T-helper 17 cell (primary cell): ENCODE measurements at places on chromosomes 12 and 14.
A peak's percentile ranks its signal among the peaks of the same experiment; 100 is the strongest.

DNA sequence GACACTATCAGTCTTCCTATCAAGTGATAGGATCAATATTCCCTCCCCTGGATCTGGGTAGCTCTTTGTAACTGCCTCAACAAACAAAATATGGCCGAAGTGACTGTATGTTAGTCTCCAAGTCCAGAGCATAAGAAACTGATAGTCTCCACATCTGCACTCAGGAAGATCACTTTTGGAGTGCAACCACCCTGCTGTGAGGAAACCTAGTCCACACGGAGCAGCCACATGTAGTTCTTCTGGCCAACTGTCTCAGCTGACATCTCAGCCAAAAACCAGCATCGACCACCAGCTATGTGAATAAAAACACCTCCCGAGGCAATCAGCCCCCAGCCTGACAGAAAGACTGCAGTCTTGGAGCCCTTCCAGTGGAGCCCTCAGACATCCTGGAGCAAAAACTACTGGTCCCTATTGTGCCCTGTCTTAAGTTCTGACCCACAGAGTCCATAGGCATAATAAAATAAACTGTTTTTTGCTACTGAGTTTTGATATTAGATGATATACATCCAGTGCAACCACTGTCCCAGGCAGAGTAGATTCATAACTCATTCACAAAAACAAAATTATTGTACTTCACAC lies 143.8 kb downstream of the MED13L start:
- no peak for DNase-seq

DNA sequence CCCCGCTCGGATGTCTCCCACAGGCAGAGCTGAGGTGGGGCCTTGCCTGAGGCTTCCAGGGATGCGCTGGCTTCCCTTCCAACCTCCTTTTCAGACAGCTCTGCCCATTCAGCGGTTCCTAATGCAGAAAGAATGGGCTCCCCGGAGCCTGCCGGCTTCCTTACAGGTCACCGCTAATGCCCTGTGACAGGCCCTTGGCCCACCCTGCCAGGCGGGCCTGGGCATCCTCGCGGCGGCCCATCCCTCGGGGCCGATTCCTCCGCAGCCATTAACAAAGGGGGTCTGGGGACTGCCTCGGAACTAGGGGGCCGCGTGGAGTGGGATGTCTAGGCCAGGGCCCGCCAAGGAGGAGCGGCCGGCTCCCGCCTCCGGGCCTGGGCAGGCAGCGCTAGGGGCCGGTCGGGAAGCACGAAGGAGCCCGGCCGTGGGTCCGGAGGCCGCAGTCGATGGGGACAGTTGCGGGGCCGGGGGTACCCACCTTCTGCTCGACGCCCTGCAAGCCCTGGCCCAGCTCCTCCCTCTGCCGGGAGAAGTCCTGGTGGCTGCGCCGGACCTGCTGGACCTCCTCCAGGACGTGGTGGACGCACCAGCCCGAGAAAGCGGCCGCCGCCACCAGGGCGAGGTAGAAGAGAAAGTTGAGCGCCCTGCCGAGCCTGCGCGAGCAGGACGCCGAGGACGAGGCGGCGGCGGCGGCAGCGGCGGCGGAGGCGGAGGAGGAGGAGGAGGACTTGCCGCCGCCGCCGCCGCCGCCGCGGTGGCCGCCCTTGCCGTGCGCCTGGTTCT lies 738 bp downstream of the CKAP4 start:
- peak; percentile 50 for DNase-seq

DNA sequence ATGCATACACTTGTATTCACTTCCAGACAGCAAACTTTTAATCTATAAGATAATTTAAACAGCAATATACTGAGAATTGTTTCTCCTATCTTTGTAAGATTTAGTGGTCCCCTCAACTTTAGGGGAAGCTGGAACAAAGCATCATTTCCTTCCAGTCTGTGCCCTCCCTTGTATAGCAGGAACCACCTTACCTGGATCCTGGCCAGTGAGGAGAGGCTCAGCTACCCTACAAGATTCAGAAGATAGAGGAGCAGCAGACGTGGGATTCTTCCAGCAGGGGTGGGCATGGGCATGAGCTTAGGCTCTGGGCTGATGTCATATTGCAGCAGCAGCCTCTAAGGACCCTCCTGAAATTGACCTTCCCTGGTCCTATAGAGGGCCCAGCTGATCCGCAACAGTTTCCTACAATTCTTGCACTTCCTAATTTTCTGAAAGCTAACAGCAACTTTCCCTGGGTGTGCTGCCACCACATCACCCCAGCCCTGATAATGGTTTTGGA lies 21.3 kb downstream of the MOK start:
- DNase-seq: no peak

DNA sequence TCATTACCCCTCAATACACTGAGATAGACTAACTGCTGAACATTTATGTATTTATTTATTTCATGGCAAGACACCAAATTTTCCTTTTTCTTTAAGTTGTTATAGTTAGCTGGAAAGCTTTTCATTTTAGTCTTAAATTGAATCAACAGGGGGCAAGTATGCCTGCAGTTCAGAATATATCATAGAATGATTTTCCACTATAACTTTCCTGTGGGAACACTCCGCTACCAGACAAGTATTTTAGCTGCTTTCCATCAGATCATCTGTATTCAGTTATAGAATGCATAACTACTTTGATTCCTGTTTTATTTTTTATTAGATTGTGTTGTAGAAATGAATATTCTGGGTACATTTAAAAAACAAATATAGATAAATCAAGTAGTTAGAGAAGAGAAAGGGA lies 102.0 kb downstream of the SLC6A15 start:
- DNase-seq: no peak

DNA sequence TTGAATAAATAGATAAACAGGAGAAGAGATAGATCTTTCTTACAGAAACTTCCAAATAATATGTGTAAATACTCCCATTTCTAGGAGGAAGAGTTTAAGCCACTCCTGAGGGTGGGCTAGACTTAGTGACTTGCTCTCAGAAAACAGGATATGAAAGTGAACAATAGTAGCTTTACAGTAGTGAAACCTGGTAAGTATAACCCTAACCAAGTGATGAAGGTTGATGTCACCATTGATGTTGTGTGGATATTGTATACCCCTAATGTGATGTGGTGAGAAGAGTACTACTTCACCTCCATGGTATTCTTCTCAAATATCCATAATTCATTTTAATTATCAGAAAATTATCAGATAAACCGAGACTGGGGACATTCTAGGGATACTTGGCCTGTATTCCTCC lies 20.9 kb downstream of the AKAP6 start:
- DNase-seq: no peak

- DNase-seq: no peak
Observed at GRCh38 chr14:88029500-88029899, 24.6 kb downstream of the GPR65 start.

DNA sequence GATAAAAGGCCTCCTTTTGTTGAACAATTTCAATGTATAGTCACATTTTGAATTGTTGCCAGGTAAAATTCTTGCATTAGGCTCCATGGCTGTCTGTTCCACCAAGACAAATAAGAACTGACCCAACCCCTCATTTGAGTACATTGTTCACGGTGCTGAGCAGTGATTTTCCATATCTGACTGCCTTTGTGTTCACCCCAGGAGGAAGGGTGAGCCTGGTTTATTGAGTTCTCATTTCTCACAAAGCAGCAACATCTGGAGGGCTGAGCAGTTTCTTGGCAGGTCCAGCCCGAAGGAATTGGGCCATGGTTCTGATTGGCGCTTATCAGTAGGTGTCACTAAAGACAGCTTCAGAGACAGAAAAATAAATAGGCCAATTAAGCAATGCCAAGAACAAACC lies 149.1 kb downstream of the BMP4 start:
- DNase-seq: no peak

GRCh38 chr12:78101946-78102635 lies 271.4 kb downstream of the NAV3 start:
- no peak for DNase-seq

GRCh38 chr14:36505892-36506731 lies 13.9 kb downstream of the NKX2-1 start:
- no peak for DNase-seq

DNA sequence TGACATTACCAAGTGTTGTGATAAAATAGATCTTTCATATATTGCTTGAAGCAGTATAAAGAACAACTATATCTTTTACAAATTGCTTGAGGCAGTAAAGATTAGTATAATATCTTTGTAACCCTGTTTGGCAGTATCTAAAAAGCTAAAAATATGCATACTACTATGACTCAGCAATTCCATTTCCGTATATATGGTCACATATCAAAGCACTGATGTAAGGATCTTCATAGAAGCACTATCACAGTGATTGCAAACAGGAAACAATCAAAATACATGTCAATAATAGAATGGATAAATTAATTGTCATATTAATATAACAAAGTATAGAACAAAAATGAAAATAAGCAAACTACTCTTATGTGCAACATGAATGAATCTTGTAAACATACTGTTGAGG lies 158.4 kb upstream of the IGF1 start:
- DNase-seq: no peak

DNA sequence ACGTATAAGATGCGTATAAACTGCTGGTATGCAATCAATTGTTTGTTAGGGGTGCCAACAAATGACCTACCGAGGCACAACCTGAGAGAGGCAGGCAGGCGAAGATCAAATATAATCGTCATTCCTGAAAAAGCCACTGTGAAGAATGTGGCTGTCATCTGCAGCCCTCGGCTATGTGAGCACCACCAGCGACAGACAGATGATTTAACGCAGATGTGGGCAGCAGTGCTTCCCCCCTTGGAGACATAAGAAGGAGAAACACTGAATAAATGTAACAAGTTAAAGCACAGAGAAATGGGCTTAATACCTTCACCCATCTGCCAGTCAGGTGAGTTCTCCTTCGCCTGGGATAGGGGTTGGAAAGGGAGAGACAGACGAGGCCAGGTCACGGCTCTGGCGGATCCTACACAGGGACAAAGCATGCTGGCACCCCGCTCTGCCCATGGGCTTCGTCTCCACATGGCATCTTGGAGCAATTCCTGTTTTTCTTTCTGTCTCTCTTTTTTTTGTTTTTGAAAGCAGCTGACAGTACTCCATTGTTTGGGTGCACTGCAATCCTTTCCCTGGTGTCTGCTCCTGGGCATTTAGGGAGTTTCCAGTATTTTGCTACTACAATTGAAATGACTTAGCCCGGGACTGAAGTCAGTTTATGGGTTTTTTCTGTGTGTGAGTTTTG lies 28.1 kb downstream of the TNFAIP2 start:
- DNase-seq: no peak

DNA sequence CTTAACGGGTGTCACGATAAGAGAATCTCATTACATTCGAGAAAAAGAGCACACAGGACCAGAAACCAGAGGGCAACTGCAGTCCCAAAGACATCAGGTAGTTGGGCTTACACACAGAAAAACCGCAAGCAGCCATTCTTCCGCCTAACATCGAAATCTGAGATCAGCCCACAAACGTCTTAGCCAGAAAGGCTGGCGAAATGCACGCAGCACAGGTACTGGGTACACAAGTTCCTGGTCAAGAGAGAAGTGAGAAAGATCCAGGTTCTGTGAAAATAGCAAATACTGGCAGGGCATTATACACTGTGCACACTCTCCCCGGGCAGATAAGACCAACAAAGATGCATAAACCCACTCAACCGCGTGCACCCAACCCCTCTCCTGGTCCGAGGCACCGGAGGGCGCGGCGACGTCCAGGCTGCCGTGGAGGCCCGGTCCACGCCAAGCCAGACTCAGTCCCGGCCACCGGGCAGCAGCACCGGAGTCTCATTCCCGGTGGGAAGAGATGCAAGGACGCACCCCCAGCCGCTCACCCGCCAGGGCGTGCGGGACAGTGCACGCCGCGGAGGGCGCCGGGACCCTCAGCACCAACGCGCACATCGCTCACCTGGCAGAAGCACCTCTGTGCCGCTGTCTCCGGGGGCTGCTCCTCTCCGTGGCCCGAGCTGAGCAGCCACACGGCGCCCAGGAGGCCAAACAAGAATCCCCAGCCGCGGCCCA lies 437 bp downstream of the ERO1A start:
- peak; percentile 39 for DNase-seq

GRCh38 chr12:54723379-54724256 lies 75.5 kb upstream of the DCD start:
- DNase-seq: no peak

GRCh38 chr14:32007755-32008362 lies 69.2 kb upstream of the ARHGAP5 start:
- DNase-seq: no peak

DNA sequence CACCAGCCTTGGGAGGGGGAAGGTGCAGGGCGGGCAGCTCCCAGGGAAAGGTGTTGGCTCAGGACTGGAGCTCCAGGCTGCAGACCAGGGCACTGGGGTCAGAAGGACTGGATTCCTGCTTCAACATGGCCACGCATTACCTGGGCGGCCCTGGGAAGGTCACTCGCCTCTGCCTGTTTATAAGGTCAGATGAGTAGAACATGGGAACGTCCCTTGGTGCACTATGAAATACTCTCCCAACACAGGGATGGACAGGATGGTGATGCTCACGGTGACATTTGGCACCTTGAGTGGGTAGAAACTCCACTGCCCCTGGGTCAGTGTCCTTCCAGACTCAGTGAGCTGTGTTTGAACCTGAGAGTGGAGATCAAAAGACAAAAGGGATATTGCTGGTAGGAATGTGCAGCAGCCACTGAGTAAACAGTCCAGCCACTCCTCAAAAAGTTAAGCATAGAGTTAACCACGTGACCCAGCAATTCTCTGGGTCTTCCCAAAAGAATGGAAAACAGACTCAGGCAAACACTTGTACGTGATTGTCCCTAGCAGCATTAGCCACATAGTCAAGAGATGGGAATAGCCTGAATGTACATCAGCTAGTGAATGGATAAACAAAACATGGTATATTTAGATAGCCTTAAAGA lies 9.1 kb upstream of the BDKRB2 start:
- DNase-seq: no peak

GRCh38 chr12:80189241-80189640 lies 89.9 kb downstream of the OTOGL start:
- no peak for DNase-seq

DNA sequence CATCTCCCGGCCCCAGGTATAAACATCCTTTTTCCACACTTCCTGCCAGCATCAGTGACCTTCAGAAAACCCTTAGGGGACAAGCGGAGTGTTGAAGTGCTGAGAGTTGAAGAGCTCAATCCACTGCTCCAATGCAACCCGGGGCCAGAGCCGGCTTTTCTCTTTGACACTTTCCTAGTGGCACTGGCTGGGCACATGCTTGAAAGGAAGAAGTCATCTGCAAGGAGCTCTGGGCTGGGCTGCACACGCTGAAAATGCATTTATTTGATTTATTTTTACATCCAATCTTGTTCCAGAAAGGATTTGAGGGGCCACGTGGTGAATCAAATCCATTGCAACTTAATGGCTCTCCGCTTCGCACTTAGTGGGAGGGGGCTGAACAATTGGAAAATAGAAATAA lies 229.0 kb upstream of the DIO3 start:
- DNase-seq: no peak

GRCh38 chr14:29712601-29713000 lies 215.0 kb downstream of the PRKD1 start:
- no peak for DNase-seq

DNA sequence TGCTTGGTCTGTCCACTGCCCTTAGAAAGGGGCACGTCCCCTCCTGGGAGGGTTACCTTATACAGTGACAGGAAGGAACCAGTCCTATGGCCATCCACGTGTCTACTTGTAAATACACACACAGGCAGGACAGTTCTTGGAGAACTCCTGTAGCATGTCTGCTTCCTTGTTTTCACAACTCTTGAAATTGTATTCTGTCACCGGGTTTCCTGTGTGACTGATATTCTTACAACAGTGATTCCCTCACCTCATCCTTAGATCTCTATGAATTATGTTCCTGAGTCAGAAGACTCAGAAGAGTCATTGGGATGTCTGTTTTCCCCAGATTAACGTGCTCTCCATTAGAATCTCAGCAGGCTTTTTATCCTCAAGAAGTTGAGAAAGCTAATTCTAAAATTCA lies 44.1 kb upstream of the DYNC1H1 start:
- DNase-seq: no peak

GRCh38 chr12:65325183-65325582 lies 46.7 kb downstream of the MSRB3 start:
- DNase-seq: no peak

- DNase-seq: no peak
Observed at GRCh38 chr14:71693381-71693780, 238.8 kb upstream of the RGS6 start.
